ENCODE measurements at places on chromosomes 4 and X. TPM values are rescaled to one million over a fixed set of nuclear protein-coding genes. Genes with fewer than 3 reads are reported as not detected.

Gene PROM1
- 5.2 TPM for total RNA-seq

Gene SSX7
- not detected for total RNA-seq

Gene NLGN3
- 0.08 TPM for total RNA-seq

Gene STATH
- total RNA-seq = not detected

Gene MANBA
- total RNA-seq = 10.7 TPM

Gene MAGEC2
- total RNA-seq = not detected

Gene PPARGC1A
- 0.60 TPM for total RNA-seq

Gene LUZP4
- total RNA-seq = not detected

Gene TMA16
- 24.7 TPM for total RNA-seq

Gene SPOCK3
- total RNA-seq = not detected

Gene P2RY10
- total RNA-seq = 0.60 TPM

Gene FREM3
- not detected for total RNA-seq

Gene NXF2B
- not detected for total RNA-seq

Gene PAGE1
- total RNA-seq = not detected

Gene APLN
- total RNA-seq = 0.28 TPM

Gene CHST7
- total RNA-seq = 0.96 TPM

GRCh38 chr4:183571350-183571941, 66.6 kb downstream of the ING2 start:
- ATAC-seq = peak; percentile 92

- no peak for ATAC-seq
Observed at GRCh38 chr4:124066595-124066994, 645.9 kb downstream of the ANKRD50 start.

DNA sequence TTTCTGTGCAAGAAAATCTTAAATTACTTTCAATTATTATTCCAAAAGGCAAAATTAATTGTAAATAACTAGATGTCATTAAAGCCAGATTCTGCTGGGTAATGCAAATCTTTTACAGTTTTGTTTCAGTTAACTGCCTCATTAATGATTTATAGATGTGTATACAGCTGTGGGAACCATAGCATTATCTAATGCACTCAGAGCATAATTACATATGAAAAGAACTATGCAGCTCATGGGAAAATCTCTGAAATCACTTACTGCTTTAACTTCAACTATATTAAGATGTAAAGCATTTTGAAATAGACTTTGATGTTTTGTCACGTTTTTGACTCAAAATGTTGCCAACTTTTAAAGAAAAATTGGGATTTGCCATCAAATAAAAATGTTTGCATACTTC, 630.3 kb upstream of the KLHL4 start:
- no peak for ATAC-seq

GRCh38 chr4:73451404-73451803, 15.4 kb downstream of the AFP start:
- ATAC-seq = no peak

GRCh38 chrX:123943488-123943887, 18.0 kb upstream of the STAG2 start:
- ATAC-seq = no peak

DNA sequence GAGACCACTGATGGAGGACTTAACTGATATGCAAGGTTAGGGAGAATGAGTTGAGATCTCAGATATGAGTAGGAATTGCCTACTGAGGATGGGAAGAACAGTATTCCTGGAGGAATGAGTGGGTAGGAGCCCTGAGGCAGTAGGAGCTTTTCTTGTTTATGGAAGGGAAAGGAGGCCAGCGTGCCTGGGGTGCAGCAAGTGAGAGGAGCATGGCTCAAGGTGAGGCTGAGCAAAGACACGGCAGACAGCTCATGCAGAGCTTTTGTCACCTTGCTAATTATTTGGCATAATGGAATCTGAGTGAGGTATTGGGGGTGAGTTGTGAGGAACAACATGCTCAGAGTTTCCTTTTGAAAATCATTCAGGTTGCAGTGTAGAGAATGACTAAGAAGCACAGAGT, 65.3 kb upstream of the IBSP start:
- no peak for ATAC-seq

DNA sequence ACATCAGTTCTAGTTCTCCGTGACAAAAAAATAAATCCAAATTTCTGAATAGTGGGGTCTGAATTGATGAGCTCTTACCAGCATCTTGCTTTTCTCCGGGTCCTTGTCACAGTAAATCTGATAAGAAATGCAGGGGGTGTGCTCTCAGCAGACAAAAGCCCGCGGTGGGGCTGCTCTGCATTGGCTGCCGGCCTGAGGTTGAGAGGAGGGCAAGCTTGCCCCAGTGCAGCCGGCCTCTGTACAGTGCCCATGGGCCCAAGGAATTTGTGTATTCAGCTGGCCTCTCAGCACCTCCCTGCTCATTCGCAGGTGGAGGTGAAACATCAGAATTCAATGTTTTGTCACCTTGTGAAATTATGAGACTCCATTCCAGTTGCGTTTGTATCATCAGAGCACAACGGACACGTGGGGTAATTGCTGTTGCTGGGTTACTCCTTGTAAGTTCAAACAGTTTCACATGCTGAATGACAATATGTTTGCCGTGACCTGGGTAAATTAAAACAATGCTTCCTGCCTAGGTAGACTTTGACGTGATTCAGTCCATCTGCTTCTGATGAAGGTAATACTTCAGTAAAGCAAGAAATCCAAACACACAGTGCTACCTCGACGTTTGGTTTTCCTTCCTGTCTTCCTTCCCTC, 596.4 kb downstream of the MID1IP1 start:
- ATAC-seq = no peak

DNA sequence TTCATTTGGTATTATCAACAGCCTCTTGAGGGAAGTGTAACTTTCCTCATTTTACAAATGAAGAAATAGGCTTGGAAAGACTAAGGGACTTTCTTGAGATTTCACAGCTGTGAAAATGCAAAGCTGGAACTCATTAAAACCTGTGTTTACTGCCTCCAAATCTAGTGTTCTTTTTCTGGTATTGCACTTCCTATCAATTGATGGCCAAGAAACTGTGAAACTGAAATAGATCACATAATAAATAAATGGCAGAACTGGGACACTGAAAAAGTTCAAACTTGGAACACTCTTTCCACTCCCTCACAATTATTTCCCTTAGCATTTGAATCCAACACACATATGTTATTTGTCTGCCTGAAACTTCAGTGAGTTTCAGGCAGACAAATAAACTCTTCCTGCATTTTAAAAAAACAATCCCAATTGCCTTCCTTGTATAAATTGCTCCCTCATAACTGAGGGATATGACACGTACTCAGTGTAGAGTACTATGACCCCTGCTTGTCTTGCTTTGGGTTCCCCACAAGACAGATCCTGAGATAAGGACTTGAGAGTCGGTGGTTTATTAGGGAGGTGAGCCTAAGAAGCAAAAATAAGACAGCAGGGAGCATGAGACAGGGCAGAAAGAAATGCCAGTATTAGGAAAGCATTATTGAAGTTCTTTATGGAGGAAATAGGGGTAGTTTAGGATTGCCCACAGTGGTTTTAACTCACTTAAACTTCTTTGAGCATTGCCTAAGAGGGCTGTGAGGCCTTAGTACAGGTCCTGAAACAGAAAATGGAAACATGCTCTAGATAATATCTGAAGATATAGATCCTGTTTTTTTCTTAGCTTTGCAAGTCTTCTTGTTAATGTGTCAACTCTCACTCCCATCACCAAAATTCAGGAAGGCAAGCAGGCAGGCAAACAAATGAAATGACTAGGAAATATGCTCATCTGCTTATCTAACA, 33.9 kb downstream of the RTL3 start:
- ATAC-seq = no peak

DNA sequence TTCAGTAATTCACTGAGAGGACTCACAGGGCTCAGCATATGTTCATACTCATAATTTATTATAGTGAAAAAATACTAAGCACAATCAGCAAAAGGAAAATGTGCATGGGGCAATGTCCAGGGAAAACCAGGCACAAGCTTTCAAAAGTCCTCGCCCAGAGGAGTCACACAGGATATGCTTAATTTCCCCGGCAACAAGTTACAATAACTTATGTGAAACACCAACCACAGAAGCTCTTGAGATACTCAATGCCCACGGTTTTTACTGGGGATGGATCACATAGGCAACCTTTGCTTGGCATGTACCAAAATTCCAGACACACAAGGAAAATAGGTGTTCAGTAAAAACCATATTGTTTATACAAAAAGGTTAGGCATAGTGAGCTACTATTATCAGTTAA, 38.5 kb upstream of the STPG2 start:
- ATAC-seq = no peak

GRCh38 chr4:153466949-153467896, 1.1 kb downstream of the TMEM131L start:
- ATAC-seq = peak; percentile 71

DNA sequence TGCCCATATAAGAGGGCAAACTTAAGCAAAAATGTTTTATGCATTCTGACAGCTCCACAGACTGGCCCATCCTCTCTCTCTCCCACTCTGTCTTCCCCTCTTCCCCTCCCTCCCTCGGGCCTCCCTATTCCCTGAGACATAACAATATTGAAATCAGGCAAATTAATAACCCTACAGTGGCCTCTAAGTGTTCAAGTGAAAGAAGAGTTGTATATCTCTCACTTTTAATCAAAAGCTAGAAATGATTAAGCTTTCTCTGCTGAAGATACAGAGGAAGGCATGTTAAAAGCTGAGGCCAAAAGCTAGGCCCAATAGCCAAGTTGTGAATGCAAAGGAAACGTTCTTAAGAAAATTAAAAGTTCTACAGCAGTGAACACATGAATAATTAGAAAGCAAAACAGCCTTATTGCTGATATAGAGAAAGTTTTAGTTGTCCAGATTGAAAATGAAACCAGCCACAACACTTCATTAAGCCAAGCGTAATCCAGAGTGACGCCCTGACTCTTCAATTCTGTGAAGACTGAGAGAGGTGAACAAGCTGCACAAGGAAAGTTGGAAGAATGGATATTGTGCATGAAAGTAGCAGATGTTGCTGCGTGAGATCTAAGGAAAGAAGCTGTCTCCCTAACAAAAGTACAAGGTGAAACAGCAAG, 54.9 kb downstream of the USO1 start:
- ATAC-seq = no peak

GRCh38 chr4:158930639-158930972, 161.8 kb downstream of the FNIP2 start:
- ATAC-seq = peak; percentile 59

DNA sequence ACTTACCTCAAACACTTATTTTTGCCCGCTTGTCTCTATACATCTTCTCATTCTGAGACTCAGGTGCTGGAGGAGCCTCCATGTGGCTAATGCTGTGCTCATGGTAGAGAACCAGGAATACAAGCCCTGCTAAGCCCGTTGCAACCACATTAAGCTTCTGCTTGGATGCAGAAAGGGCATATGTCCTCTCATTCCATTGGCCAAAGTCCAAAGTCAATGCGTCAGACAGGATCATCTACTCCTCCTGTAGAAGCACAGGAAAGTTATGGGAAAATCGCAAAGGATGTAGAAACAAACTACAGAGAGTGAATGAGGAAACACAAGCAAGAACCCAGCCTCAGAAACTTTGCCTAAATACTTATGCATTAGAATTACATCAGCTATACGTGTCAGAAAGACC, 124.5 kb upstream of the AGA start:
- ATAC-seq = no peak

DNA sequence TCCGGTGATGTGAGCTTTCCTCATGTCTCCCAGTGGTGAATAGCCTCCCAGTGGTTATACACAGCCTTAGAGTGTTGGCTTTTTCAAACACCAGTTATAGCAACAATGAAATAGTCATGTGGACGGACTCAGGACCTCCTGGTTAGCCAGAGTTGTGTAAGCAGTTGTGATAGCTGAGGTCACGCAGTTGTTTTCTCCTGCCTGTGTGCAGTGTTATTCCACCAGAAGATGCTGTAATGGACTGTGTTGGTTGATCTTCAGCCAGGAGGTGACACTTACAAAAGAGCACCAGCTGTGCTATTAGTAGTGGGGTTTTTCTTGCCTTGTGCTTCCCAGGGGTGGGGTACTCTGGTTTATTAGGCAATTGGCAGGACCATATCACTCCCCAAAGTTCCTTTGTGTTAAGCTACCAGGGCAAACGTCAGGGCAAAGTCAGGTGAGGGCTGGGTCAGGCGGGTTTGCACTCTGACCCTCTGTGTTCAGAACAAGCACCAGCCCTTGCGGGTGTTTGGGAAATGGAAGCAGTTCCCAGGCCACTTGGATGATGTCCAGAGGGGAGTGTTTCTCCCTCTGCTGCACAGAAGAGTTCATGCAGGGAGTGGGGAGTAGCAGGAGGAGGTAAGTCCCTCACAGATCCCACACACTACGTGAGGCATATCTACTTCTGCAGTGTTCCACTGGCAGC, 252.6 kb downstream of the TMEM47 start:
- no peak for ATAC-seq

GRCh38 chr4:17687237-17687857, 72.9 kb downstream of the MED28 start:
- ATAC-seq = no peak

GRCh38 chrX:119989905-119990555, 46.5 kb upstream of the NKAP start:
- no peak for ATAC-seq

GRCh38 chr4:185128272-185129119, 14.6 kb upstream of the SLC25A4 start:
- ATAC-seq = peak; percentile 61

DNA sequence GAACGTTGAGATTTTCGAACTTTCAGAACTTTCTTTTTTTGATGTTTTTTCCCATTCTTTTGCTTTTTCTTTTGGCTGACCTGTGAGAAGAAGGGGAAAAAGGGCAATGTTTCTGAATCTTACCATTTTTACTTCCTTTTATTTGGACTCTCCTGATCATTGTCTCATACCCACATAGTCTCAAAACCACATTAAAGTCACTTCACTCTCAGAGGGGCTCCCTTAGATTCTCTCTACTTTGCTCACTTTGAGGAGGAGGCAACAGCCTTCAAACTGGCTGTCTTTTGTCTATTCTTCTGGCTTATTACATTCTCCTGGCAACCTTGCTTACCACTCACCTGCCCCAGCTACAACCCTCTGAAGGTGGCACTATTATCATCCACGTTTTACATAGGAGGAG, 3.7 kb downstream of the CXCL9 start:
- ATAC-seq = no peak

DNA sequence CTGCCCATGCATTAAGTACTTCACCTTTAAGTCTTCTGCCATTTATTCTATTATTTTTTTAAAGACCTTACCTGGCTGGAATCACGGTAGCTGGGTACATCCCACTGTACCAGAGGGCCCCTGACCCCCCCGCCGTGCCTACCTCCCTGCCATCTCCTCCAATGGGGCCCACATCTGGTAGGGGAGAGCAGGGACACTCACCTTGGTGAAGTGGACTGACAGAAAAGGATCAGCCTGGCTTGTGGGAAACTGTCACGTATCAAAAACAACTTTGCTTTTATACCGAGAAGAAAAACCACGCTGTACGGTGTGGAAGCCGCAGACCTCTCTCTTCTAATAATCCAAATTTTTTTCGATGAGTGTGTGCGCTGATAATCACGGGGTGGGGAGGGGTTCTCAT, at the start of gene FOXP3:
Gene FOXP3, minus strand, starts transcription at position 251 of the 400 bp plus-strand sequence. CDS start 6,205 bp downstream, outside the sequence.
- no peak for ATAC-seq

DNA sequence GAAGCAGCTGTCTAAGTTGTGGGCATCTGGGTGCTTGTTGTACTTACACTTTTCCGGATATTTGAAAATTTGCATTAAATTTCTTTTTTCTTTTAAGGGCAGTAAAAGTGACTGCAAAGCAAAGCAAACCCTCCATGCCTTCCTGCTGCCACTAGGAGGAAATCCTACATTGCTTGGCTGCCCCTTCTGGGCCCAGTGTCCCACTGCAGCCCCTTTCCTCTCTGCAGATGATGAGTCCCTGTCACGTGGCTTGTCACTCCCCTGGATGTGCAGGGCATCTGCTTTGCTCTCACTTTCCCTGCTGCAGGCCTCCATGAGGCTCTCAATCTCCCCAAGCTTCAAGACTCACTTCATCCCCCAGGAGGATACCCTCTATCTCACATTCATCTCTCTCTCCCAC, 12.7 kb downstream of the TSR2 start:
- ATAC-seq = no peak

Measured in esophagus mucosa (tissue), 1 donor.